ENCODE measurements at places on chromosomes 2 and 18.

- no peak for DNase-seq
Observed at GRCh38 chr2:138534791-138535190, 33.2 kb downstream of the SPOPL start.

DNA sequence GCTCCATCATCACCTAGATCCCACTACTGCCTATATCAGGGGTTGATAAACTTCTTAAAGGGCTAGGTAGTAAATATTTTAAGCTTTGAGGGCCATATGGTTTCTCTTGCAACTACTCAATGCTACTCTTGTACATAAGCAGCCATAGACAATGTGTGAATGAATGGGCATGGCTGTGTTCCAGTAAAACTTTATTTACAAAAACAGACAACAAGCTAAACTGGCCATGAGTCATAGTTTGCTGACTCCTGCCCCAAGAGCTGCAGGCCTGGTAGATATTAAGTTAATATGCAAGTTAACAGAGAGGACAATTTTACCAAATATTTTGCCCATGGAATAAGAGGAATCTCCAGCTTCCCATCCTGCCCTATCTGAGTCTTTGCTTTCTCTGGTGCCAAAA, 29.8 kb upstream of the MYO3B start:
- DNase-seq: no peak

DNA sequence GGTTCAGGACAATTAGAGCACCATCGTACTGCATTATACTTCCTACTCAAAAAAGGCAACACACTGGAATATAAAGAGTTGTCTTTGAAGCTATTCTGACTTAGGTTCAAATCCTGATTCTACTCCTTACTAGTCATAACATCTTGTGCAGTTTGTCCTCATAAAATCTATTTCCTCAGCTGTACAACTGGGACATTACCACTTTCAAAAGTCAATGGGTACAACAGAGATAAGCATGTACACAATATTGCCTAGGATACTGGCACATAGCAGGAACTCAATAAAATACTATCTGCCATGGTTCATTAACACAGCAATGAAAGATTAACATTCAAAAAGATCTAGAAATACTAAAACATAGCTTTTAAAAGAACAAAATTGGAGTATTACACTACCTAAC, 11.3 kb downstream of the SOS1 start:
- no peak for DNase-seq

DNA sequence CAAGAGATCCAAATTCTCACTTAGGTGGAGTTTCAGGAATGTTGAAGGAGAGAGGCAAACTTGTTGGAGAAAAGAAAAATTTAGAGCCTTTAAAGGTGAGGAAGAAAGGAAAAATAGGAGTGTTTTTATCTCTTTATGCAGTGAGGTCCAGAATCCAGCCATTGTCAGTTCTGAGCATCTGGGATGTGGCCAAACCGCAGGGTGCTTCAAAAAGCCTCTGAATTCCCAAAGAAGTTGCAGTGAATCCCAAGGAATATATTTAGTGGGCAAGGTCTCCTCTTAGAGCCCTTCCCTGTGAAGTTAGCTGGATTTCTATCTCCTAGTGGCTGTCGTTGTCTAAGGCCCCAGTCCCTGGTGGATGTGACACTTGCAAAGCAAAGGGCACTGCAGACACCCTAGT, 51.2 kb downstream of the MTCL1 start:
- DNase-seq: no peak

GRCh38 chr18:7155092-7155491, 37.5 kb upstream of the LAMA1 start:
- DNase-seq: no peak

DNA sequence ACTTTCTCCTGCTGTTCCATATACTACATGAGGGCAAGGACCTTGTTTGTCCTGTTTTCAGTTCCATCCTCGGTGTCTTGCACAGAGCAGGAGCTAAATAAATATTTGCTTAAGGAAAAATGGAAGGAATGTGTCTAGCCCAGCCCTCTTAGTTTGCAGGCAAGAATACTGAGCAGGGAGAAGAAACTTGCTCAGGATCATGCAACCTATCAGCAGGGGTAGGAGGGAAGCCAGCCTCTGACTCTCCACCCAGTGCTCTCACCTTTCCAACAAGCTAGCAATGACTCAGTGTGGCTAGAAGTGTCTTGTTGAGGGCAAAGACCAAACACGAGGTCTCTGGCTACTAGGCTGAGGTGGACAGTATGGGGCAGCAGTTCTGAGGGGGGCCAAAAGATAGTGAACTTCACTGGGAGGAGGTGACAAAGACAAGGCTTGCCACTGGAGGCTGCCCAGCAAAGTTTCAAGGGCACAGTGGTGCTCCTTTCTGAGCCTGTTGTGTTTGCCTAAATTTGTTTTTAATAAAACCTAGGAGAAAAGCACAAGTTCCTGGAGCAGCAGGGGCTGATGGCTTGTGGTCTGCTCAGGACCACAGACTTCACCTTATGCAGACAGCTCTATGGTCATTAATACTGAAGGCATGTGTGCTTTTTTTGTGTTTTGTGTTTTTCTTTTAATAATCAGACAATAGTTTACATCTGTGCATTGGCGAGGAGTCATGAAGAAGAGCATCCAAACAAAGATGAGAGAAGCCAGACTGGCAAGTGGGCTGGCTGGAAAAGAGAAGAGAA, 49.1 kb upstream of the CTAGE1 start:
- no peak for DNase-seq

GRCh38 chr2:149087751-149088150, 49.3 kb downstream of the LYPD6B start:
- no peak for DNase-seq

DNA sequence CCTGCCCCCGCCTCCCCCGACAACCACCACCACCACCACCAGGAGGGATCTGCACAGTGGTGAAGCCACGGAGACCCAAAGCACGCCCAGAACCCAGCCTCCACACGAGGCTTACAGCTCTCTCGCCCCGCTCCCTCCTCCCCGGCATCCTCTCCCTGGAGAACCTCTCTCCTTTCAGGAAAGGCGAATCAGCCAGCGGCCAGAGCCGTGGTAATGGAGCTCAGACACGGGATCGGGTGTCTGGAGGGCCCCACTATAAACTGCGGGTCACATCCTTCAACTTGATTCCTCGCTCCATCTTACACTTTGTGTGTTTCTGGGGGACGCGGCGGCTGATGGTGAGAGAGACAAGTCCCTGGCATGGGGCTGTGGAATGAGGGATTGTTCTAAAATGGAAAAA, 271.5 kb upstream of the SIX2 start:
- no peak for DNase-seq

All from activated T-cell treated with anti-CD3 and anti-CD28 coated beads for 4 hours (primary cell).